ENCODE measurements at places on chromosomes 5 and 9.

GRCh38 chr5:132822650-132823480 lies 7.6 kb downstream of the SHROOM1 start:
- DNase-seq = peak; percentile 27

- no peak for DNase-seq
These were observed 442 bp downstream of the ZNF510 start for GRCh38 chr9:96777426-96777864.

DNA sequence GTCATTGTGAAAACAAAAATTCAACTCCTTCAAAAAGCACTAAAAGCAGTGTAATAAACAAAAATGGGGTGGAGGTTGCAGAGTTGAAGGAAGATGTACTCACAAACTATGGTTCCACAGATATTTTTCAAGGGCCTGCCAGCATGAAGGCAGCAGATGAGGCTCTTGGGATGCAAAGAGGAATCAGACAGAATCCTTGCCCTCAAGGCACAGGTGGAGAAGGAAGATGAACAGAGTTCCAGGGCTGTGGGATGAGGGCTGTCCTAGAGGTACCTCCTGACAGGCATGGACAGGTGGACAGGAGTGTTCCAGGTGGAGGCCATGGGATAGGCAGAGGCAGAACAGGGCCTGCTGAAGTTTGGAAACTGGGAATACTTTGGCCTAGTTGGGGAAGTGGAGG lies 140.5 kb upstream of the ANKH start:
- no peak for DNase-seq

DNA sequence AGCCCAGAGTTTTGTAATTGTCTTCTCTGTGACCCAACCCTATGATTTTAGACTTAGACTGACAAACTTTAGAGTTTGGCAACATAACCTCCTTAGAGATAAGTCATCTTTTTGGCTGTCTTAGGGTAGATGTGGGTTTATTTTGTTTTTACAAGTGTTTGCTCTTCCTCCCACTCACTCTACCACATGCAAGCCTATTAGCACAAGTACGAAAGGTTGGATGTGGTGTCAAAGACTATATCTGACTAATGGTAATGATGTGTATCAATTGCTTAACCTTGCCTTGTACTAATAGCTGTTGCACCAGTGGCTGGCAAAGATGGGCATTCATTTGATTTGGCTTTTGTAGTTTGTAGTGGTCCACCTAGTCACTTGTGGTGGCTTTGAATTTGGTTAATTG lies 46.5 kb downstream of the SLC25A46 start:
- DNase-seq = peak; percentile 93

- no peak for DNase-seq
These were observed 115.2 kb downstream of the SUSD1 start for GRCh38 chr9:112059966-112060320.

DNA sequence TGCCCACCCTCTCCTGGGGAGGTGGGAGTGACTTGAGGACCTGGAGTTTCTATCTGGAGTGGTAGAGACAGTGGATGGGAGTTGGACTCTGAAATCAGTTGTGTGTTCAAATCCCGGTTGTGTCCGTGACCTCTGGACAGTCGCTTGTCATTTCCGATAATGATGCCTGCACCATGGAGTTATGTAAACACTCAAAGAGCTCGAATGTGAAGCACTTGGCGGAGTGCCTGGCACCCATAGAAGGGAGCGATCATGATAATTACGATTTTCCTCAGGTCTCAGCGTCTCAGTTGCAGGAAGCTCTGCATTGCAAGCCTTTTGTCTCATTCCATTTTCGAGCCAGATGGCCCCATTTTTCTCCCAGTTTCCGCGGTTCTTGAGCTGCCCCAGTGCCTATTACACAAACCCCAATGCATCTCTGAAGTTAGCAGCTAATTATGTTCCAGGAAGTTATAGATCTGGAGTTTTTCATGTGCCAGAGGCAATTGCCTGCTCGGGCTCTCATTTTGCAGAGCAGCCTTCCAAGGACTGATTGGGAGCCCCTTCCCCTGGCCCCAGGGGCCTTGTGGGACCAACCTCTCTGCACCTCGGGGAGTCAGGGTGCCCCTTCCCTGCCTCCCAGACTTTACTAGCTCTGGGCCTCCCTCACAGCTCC lies 175.5 kb upstream of the MVB12B start:
- DNase-seq = no peak

- no peak for DNase-seq
These were observed 21.9 kb upstream of the KCNMB1 start for GRCh38 chr5:170411100-170411499.

DNA sequence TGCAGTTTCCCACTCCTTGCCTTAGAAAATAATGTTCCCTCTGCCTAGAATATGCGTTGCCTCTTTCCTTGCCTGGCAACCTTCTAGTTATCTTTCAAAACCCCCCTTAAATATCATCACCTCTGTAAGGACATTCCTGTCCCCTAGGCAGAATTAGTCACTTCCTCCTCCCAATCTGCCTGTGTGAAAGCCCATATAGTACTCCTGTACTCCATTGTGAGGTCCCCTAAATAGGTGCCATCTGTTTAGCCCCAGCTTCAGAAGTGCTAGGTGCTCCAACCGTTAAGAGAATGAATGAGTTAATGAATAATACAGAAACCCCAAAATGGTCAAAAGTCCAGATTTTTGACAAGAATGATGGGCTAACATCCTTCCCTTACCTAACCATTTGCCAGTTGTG lies 181.4 kb downstream of the GDNF start:
- no peak for DNase-seq

DNA sequence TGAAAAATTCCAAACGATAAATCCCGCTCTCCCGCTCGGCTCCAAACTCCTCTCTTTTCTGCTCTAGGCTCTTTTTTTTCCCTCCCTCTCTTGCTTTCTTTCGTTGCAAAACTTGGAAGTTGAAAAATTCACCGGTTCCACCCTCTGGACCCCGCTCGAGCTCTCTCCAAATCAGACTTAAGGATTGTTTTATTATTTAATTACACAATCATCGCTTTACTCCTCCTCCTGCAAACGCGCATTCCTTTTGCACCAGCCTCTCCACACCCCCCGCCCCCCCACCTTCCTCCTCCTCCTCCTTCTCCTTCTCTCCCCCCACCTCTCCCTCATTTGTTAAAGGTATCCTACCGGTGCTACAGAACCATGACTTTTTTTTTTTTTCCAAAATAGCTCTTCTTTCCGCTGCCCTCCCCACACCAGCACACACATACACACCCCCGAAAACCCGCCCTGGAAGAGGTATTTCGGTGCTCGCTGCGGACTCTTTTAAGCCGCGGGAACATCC lies 535 bp upstream of the NFIB start:
- DNase-seq = peak; percentile 89
